ENCODE measurements at places on chromosomes 5 and 9.

DNA sequence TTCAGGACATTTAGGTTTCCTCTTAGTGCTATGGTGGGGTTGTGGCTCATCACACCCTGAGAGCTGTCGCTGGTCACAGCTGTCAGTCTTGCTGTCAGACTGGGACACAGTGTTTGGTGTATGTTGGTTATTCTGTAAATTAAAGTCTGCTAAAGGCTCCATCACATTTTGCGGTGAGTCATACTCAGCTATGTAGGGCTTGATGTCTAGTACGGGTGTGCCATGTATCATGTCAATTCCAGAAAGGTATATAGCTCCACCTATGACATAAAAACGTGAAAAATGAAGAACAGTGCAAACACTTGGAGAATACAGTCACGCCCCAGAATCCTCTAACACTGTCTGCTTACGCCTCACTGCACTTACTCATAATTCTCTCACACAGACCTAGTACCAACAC, 11.9 kb downstream of the TRMO start:
- no peak for DNase-seq

DNA sequence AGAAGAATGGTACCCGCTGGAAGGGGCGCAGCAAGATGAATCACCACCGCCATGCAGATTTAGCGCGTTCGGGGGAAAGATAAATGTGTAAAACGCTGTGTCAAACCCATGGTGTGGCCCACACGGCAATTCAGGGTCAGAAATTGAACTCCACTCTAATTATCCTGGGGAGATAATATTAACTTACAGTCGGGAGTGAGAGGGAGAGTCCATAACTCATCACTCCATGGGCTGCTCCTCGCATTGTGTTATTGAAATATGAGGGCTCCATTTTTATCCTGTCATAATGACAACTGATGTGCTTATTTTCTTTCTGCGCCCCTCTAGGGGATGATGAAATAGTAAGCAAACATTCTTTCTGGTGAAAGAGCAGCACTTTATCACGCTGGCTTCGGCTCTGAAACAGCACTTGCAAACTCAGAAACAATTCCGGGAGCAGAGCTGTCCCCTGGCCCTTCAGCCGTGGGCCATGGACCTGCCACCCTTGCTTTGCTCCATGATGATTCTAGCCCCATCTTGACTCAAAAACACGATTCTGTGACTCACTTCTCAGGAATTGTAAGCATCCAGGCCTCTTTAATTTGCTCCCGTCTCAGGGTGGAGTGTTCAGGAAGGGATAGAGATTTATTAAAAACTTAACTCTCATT, 431.6 kb downstream of the IRX1 start:
- DNase-seq, result no peak

- DNase-seq, result peak; percentile 16
Observed at GRCh38 chr5:52915176-52915875, 73.8 kb upstream of the ITGA2 start.

- no peak for DNase-seq
Observed at GRCh38 chr9:37732086-37732741, 21.4 kb upstream of the TRMT10B start.

GRCh38 chr9:35508069-35508468, 18.2 kb downstream of the RUSC2 start:
- no peak for DNase-seq

- DNase-seq, result no peak
Observed at GRCh38 chr5:168530621-168531150, 1.6 kb downstream of the FBLL1 start.

DNA sequence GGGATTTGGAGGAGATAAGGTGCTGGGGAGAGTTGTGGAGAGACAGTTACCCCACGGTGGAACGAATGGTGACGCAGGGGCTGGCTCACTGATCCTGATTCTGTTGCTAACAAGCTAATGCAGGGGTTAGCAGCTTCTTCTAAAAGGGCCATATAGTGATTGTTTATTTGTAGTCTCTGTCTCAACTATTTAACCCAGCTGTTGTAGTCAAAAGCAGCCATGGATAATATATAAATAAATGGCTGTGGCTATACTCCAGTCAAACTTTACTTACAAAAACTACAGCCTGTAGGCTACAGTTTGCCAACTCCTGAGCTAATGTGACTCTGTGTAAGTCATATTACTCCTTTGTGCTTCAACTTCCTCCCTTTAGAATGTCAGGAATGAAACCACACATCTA, 21.8 kb downstream of the STOM start:
- no peak for DNase-seq

GRCh38 chr5:142944140-142944539, 174.0 kb downstream of the ARHGAP26 start:
- no peak for DNase-seq

GRCh38 chr9:91415290-91415689, 8.3 kb downstream of the NFIL3 start:
- DNase-seq, result no peak

GRCh38 chr9:72948575-72949243, 4.1 kb downstream of the ALDH1A1 start:
- DNase-seq, result no peak

DNA sequence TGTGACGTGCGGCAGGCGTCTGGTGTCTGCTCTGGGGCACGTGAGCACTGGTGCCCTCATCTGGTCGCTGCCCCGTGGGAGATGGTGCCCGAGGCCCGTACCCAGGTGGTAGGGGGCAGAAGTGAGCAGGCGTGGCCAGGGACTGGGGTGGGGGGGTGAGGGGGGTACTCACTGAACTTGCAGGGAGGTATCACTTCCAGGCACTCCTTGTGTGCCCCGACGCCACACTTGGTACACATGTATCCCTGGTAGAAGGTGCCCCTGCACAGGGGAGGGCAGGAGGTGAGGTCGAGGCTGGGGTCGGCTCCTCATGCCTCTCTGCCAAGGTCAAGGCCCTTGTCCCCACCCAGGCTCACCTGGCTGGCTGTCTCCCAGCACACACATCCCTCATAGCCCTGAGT, 45.2 kb upstream of the SARDH start:
- no peak for DNase-seq

- no peak for DNase-seq
Observed at GRCh38 chr5:158589939-158590338, 509.8 kb downstream of the EBF1 start.

GRCh38 chr9:79657891-79658290, 86.1 kb downstream of the TLE4 start:
- DNase-seq, result no peak

DNA sequence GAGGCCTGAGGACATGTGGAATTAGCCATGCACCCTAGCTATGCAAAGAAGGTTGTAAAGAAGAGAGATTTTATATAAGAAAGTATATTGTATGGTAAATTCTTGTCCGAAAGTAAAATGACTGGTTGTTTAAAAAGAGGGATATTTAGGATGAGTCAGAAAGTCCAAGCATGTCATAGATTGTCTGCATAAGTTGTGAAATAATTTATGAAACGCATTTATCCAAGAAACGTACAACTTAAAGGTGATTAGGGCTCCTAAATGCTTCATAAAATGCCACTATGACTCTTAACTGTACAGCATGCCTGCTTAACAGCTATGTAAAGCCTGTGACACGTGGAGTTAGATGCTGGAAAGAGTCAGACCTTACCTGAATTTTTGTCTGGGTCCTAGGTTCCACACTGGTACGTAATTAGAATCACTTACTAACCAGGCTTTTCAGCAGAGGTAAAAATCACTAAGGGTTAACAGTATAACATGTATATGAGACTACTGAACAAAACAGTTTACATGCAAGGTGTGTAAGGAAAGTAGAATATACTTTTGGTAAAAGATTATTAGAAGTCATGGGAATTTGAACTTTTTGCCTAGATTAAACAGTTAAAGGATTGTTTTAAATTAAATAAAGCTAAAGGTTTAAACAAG, 37.0 kb upstream of the ARL15 start:
- no peak for DNase-seq

DNA sequence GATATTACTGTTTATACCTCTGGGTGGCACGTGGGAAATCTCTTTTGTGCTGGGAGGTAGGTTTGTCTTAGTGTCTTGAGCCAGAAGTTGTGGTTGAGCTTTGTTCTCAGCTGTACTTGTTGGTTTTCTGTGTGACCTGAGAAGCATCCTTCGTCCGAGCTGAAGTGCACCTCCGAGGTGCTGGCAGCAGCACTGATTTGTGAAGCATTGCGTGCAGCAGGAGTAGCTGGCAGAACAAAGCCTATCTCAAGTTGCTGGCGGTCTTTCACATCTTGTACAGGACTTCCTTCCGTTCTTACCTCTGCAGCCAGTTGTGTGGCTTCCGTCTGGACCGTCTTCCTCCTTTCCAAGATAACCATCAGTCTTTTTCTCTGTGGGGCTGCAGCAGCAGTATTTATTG, 4.3 kb downstream of the PRRC2B start:
- no peak for DNase-seq

GRCh38 chr5:39648848-39649227, 224.1 kb upstream of the DAB2 start:
- DNase-seq, result no peak

GRCh38 chr5:62182802-62183201, 123.2 kb upstream of the KIF2A start:
- no peak for DNase-seq

GRCh38 chr5:58462154-58462553, 2.3 kb upstream of the PLK2 start:
- no peak for DNase-seq
